ENCODE measurements at places on chromosomes 13 and 19.
A peak's percentile ranks its signal among the peaks of the same experiment; 100 is the strongest.

GRCh38 chr19:32330213-32330857, 15.1 kb upstream of the ZNF507 start:
- no peak for DNase-seq

DNA sequence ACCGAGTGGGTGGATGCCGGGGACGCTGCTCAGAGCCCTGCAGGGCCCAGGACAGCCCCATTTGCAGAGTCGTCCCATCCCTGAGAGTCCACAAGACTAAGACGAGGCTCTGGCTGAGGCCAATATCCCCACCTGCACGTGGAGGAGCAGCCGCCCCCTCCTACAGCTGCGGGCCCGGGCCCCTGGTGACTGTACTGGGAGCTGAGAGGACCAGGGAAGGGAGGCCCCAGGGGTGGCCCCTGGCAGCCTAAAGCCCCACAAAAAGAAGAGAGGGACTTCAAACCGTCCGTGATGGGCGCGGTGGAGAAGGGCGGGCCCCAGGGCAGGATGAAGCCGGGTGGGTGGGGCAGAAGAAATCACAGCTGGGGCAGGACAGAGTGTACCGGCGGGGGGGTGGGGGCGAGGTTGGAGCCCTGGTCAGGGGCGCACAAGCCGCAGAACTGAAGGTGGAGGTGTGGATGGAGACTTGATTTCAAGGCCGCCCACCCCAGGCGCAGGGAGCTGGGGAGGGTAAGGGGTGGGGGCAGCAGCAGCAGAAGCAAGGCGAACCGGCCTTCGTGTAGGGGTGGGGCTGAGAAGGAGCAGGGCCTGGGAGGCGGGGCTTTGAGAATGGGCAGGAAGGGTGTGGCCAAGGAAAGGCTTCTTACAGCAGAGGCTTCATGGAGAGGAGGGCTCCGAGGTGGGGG, 12.9 kb downstream of the CFD start:
- peak; percentile 89 for DNase-seq

DNA sequence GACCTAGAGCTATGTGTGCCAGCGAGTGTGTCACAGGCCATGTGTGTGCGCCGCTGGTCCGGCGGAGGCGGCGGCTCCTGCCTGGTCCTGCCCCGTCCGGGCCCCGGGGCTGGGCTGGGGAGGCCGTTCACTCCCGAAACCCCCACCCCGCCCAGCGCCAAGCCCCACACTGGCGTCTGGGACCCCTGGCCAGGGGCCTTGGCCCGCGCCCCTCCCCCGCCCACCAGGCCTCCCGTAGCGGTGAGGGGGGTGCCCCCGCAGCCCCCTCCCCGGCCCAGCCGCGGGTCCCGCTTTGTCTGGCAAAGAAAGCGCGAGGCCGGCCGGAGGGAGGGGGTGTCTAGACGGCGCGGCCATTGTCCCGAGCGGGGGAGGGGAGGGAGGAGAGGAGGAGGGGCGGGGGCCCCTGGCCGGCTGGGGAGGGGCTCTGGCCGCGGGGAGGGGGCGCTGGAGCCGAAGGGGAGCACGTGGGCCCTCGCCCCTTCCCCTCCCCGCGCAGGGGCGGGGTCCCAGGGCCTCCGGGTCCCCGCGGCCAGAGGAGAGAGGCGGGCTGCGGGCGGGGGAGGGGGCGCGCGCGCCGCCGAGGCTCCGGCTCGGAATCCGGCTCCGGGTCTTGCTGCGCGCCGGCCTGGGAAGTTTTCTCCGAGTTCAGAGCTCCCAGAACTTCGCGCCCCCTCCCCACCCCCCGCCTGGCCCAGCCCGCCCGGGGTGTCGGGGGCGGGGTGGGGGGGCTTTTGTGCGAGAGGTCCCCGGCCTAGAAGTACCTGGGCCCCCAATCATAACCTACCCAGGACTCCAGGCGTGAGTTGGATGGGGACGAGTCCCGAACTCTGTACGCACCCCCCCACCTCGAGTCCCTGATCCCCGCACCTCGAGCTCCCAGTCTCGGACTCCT, 888 bp downstream of the NOTCH3 start:
- no peak for DNase-seq

DNA sequence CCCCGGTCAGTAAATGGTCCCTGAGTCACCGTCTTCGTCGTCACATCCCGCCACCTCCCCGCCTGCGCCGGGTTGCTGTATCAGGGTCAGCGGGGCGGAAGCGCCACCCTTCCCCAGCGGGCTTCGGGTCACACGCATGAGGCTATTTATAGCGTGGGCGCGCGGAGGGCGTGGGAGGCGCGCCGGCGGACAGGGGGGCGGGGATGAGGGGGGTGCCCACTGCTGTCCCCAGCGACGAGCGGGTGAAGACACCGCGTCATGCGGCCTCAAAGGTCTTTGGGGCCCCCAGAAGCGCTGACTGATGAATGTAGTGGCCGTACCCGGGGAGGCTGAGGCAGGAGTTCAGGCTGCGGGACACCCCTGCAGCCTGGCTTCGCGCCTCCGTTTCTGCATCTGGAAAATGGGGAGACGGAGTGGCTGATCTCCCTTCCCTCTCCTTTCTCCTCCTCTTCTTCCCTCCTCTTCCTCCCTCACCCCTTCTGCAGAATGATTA, 7.9 kb downstream of the UNC13A start:
- DNase-seq, result peak; percentile 41

DNA sequence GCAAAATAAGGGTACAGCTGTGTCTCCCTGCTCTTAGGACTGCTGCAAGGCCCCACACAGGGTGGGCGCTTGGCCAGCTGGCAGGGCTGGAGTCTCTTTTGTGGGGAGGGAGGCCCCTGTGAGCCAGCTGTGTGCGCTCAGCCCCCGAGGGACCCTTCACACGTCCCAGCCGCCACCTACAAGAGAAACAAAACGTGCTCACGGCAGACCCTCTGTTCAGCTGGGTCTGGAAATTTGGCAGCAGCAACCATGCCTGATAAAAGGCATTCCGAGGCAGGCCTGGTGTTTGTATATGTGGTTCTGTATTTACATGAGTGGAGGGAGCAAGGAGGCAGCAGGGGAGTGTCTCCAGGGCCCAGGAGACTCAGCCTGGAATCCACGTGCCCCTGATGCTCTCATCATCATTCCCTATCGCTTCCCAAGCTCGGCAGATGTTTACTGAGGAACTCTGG, 49.7 kb downstream of the CRTC1 start:
- DNase-seq, result no peak

DNA sequence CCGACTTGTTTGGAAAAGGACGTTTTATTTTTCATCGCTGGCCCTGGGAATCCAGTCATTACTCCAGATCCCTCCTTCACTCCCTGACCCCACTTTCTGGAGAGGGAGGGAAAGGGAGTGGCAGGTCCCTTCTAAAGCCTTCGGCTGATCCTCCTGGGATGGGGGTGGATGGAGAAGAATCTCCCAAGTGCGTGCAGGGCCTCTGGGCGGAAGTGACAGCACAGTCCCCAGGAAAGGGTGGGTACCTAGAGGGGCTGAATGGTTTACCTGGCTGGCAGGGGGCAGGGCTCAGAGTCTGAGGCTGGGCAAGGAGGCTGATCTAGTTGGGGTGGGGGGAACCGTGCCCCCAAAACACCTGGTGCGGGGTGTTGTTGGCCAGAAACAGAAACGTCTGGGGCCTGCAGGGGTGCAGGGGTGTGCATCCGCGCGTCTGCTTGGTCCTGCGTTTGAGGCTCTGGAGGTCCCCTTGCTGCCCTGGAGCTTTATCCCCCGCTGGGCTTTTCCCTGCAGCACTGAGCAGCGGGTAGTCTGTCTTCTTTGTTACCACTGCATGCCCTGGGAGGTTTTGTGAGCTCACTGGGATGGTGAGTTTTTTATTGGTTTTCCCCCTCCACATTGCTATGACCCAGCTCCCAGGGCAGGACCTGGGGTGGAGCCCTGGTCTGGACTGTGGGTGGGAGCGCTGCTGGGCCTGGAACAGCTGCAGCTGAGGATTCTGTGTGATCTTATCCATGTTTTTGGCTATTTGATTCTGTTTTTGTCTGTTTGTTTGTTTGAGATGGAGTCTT, 3.0 kb upstream of the ZNF628 start:
- DNase-seq, result no peak

- DNase-seq, result no peak
Observed at GRCh38 chr19:32901504-32902161, 32.1 kb upstream of the SLC7A9 start.

- DNase-seq, result no peak
Observed at GRCh38 chr19:40252395-40252794, 25.9 kb upstream of the CCNP start.

DNA sequence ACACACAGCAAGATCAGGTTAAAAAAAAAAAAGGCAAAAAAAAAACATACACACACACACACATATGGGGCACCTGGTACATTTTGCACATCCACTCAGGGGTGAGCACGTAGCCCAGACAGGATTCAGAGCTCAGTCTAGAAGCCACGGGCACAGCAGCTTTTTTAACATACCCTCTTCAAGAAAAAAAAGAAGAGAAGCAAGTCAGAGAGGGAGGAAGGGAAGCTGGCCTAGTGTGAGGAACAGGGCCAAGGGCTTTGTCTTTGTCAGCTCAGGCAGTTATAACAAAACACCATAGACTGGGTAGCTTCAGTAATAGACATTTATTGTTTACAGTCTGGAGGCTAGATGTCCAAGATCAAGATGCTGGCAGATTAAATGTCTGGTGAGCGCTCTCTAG, 2.3 kb upstream of the TPM4 start:
- no peak for DNase-seq

GRCh38 chr13:111940892-111941291, 126.1 kb upstream of the SOX1 start:
- no peak for DNase-seq

GRCh38 chr13:113448545-113448884, 4.8 kb downstream of the ADPRHL1 start:
- no peak for DNase-seq

DNA sequence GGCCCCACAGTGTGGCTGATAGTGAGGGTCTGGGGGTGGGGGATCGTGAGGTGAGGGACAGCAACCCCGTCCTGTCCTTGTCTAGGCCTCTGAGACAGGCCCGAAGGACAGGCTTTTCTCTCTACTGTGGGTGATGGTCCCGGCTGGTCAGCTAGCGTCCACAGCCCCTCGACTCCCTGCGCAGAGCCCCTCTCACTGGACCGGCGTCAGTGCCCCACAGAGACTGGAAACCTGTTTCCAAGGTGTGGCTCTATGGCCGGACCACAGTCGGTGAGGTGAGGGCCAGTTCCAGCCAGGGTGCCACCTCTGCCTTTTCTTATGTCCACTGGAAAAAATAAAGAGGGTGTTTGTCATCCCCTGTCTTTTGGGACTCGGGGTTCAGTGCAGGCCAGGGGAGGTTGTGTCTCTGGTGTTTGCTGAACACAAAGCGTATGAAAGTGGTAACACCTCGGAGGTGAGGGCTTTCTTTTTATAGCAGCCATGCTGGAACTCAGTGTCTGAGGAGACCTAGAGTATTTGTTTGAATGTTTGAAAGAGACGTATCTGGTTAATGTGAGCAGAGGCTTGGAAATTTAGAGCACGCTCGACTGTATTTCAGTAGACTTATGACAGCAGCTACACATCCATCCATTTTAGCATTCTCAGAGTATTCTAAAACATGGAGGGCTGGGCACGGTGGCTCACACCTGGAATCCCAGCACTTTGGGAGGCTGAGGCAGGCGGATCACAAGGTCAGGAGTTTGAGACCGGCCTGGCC, 22.8 kb downstream of the ATP11A start:
- DNase-seq, result no peak

GRCh38 chr13:76438050-76438449, 448.2 kb downstream of the KCTD12 start:
- no peak for DNase-seq

DNA sequence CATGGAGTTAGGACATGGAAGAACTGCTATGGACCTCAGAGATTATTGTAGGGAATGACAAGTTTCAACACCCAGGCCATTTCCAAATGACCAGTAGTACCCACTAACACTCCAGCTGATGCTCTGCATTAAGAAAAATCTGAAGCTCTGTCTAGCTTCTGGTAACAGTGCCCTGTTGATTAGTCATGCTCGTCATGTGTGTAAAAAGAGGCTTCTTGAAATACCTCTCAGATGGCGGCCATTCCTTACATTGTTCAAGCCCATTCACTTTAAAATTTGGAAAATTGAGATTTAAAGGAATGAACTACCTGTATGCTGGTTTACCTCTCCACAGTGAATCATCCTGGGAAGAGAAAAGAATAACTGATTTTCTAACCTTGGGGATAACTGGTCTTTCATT, 527.9 kb upstream of the ARGLU1 start:
- no peak for DNase-seq

GRCh38 chr13:43239275-43239840, 216.0 kb downstream of the DNAJC15 start:
- DNase-seq, result no peak

DNA sequence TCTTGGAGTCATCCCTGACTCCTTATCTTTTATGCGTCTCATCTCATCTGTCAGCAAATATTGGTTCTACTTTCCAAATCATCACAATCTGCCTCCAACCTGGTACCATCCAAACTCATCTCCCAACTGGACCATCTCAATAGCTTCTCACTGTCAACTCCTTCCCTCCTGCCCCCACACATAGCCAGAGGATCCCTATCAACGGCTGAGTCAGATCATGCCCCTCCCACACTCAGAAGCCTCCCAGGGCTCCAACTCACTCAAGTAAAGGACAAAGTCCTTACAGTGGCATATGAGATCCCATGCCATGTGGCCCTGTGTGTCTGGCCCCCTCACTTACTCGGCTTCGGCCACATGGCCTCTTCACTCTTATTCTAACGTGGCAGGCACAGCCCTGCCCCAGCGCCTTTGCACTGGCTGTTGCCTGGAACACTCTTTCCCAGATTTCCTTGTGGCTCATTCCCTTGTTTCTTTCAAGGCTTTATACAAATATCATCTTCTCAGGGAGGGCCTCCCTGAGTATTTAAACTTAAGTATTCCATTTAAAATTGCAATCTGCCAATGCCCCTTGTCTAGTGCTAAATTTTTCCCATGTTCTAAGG, 4.3 kb downstream of the SPRED3 start:
- DNase-seq, result no peak

DNA sequence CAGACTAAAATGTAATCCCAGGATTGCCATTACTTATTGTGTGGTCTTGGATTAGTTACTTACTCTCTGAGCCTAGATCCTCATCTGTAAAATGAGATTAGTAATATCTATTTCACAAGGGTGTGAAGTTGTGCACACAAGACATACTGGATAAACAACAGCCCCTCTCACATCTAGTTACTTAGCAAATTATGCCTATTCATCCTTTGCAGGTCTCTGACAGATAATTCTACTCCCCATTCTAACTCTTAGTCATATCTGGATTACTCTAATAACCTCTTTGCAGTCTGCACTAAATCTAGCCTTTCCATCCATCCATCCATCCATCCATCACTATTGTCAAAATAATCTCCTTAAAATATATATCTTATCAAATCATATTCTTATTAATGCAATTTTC, 12.4 kb downstream of the MTRF1 start:
- no peak for DNase-seq

GRCh38 chr13:82657471-82657870, 1224.8 kb downstream of the SLITRK1 start:
- DNase-seq, result no peak

GRCh38 chr19:34677386-34678084, at the start of gene ZNF302:
ZNF302 (plus strand) TSS chr19:34677678; CDS start chr19:34678805, 1,127 bp downstream.
- DNase-seq, result peak; percentile 96

DNA sequence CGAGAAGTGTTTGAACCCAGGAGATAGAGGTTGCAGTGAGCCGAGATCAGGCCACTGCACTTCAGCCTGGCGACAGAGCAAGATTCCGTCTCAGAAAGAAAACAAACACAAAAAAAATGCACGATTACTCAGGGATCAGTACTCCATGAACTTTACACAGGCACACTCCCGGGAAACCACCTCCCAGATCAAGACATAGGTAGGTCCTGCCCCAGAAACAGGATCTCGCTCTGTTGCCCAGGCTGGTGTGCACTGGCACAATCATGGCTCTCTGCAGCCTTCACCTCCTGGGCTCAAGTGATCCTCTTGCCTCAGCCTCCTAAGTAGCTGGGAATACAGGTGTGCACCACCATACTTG, 11.2 kb downstream of the VASP start:
- no peak for DNase-seq

GRCh38 chr13:86945584-86945983, 725.6 kb upstream of the SLITRK5 start:
- no peak for DNase-seq

All from stimulated activated CD4-positive, alpha-beta T cell treated with anti-CD3 and anti-CD28 coated beads, Interleukin-1b, Interleukin-23, amount 100 ng/mL, for 48 hours (primary cell).